ENCODE measurements at places on chromosomes 2 and 18.

GRCh38 chr18:54755456-54755855, 72.8 kb upstream of the RAB27B start:
- no peak for DNase-seq

GRCh38 chr2:54455563-54456361, at the start of gene SPTBN1:
SPTBN1 (plus strand) TSS chr2:54456327; CDS start chr2:54526419, 70,092 bp downstream.
- peak; percentile 95 for DNase-seq

- DNase-seq: no peak
Observed at GRCh38 chr2:10759151-10759714, 37.8 kb downstream of the ATP6V1C2 start.

GRCh38 chr2:64019083-64019974, at the start of gene VPS54:
VPS54 (minus strand) TSS chr2:64019428; CDS start chr2:63983999, 35,429 bp downstream.
- peak; percentile 85 for DNase-seq

DNA sequence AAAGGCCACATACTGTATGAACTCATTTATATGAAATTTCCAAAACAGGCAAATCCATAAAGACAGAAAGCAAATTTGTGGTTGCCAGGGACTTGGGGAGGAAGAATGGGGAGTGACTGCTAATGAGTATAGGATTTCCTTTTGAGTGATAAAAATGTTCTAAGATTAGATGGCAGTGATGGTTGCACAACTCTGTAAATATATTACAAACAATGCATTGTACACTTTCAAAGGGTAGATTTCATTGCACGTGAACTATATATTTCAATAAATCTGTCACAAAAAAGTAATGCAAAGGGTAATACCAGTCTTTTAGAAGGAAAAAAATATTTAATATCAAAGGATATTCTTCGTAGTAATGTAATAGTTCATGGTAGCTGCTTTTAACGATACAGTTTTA, 63.7 kb upstream of the PROKR1 start:
- DNase-seq: no peak

GRCh38 chr2:198731842-198732399, 725.8 kb downstream of the SATB2 start:
- DNase-seq: no peak

DNA sequence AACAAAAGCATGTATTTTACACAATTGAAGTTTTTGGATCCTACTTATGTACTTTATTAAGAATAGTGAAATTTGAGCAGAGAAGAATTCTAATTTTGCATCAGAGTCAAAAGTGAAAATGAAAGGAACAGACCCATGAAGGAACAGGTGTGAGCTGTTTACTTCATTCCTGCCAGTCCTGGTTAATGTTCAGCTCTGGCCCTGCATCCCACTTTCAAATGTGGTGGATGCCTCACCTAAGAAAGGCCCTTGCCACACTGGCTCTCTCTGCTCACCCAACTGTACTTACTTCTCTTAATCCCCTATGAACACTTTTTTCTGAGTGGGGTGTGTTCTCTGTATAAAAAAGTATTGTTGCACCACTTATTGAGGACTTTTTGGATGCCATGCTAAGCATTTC, 22.2 kb downstream of the FAM110C start:
- DNase-seq: no peak

- DNase-seq: peak; percentile 38
Observed at GRCh38 chr2:234425639-234426603, 71.0 kb downstream of the ARL4C start.

- DNase-seq: no peak
Observed at GRCh38 chr2:1632002-1632348, 112.3 kb downstream of the PXDN start.

DNA sequence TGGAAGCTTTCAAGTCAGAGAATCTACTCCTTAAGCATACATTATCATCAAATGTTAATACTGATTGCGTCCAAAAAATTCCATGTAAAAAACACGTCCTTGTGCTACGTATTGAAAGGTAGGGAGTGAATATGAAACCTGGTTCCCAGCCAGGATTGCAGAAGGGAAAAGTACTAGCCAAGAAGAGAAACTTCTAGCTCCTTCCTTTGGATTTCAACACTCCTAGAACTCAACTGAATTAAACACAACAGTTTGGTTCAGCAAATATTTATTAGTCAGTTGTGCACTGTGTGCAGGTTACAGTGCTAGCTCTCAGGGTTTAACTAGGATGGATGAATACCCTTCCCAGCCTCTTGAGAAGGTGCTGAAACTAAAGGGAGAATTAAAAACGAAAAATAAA, 33.9 kb upstream of the FHL2 start:
- DNase-seq: no peak

GRCh38 chr2:59237311-59237710, 996.2 kb upstream of the FANCL start:
- no peak for DNase-seq

GRCh38 chr2:20697322-20697934, 30.5 kb downstream of the GDF7 start:
- DNase-seq: no peak

GRCh38 chr18:22974001-22974400, 40.9 kb downstream of the RBBP8 start:
- DNase-seq: no peak

- no peak for DNase-seq
Observed at GRCh38 chr2:96970910-96971309, 15.5 kb downstream of the FAM178B start.

DNA sequence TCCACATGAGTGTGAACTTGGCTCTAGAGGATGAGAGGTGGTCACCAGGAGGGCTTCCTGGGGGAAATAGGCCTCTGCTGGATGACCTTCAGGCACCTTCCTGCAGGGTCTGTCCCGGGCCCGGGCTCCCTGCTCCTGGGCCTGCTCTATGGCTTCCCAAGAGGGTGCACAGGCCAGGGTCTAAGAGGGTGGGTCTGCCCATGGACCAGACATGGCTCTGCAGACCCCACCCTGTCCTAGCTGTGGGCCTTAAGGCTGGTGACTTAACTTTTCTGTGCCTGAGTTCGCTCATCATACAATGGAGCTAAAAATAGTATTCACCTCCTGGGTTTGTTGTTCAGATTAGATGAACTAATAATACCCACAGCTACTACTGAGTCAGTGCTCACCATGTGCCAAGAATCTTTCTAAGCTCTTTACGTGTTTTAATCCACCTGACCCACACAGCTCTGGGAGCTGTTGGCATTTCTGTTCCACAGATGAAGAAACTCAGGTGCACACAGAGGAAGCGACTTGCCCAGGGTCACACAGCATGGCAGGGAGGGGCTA, 14.4 kb downstream of the INHBB start:
- no peak for DNase-seq

GRCh38 chr18:25177631-25178030, 174.3 kb downstream of the ZNF521 start:
- DNase-seq: no peak

DNA sequence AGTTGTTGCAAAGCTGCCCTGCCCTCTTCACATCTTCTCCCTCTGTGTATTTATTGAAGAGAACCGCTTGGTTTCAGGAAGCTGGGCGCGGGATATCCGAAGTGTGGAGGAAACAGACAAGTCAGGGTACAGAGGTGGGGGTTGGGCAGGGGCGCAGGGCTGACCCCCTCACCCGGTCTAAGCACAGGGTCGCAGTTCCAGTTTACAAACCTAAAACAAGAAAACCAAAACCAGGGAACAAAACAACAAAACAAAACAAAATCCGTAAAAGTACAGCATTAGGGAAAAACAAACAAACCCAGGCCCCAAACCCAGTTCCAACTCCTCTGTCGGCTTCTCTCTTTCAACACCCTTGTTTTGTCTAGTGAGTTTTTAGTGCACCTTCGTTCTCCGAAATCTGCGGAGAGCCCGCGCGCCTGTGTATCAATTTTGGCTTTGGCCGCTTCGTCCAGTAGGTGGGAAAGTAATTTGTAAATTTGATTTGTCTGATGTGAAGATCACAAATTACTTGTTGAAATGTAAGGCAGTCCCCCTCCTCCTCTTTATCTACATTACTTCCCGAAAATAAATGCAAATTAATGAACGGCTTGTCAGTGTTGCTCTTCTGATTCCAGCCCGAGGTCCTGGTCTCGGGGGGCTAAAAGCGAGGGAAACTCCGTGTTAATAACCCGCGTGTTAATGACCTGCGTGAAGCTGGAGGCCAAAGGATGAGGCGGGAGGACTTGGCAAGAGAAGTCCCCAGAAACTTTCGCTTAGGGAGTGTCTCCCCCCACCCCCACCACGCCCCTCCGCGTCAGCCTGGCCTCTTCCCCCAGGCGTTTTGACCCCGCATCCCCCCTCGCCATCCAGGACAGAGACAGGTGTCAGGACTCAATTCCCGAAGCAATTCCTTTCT, 6.9 kb downstream of the OTX1 start:
- DNase-seq: no peak

DNA sequence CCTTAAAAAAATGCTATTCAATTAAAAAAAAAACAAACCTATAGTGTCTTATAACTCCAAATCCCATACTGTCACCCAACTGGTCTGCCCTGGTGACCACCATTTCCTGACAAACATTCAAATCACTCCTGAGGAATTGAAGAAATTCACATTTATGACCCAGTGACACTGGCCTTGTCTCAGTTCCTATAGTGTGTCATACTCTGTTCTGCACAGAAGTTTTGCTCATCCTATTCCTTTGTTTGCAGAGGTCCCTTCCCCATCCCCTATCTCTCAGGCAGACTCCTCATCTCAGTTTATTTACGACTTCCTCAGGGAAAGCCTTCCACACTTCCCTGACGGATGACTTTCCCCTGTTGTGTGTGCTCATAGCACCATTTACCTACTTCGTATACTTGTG, 14.7 kb downstream of the ZC3H6 start:
- DNase-seq: no peak

DNA sequence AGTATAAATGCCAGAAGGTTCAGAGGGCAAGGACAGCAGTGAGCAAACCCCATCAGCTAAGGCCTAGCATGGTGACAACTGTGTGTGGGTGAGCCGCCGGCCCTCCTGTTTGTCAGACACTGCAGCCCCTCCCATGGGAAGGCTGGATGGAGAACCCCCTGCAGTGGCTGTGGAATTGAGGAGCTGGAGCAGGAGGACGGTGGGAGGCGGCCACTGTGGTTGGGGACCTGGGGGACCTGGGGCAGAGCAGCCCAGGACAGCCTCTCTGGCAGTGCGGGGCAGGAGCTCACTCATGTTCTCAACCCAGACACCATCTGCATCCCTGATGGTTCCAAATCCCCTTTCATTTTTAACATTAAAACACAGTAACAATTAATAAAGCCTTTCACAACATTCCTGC, 68.8 kb downstream of the TSHZ1 start:
- DNase-seq: no peak

GRCh38 chr2:79512442-79513401, at the start of gene CTNNA2:
CTNNA2 (plus strand) TSS chr2:79513051.
- DNase-seq: peak; percentile 35

DNA sequence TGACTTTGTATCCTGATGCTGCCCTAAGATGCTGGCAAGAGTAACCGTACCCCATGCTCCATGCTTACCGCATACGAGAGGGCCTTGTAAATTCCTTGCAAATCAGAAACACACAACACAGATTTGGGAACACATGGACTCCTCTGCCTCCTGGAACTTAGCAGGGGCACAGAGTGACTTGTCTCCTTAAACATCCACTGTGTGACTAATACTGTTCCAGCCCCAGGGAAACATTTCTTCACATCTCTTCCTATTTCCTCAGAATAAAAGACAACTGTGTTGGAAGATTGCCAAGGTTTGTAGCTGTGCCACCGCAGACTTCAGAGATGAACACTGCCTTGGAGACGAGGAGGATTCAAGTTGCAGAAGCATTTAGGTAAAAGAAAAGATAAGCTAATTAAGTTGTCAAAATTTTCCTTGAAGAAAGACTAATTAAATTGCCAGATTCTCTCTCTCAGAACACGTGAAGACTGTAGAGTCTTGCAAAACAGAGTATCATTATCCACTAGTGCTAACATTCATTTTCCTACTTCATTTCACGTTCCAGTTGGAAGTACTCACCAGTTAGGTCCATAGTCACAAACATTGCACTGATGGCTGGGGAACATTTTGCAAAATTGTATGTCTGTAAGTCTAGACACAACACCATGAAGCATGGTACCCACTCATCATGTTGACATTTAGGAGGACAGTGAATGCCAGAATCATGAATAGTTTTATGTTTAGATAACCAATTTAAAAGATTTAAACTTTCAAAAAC, 188.8 kb downstream of the TSN start:
- DNase-seq: no peak

DNA sequence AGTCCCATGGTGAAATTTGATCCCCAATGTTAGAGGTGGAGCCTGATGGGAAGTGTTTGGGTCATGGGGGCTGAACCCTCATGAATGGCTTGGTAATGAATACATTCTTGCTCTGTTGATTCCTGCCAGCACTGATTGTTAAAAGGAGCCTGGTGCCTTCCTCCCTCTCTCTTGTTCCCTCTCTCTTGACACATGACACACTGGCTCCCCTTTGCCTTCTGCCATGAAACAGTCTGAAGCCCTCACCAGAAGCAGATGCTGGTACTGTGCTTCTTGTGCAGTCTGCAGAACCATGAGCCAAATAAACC, 30.6 kb upstream of the EPC2 start:
- no peak for DNase-seq

GRCh38 chr2:128489526-128490273, 171.0 kb upstream of the HS6ST1 start:
- DNase-seq: no peak

DNA sequence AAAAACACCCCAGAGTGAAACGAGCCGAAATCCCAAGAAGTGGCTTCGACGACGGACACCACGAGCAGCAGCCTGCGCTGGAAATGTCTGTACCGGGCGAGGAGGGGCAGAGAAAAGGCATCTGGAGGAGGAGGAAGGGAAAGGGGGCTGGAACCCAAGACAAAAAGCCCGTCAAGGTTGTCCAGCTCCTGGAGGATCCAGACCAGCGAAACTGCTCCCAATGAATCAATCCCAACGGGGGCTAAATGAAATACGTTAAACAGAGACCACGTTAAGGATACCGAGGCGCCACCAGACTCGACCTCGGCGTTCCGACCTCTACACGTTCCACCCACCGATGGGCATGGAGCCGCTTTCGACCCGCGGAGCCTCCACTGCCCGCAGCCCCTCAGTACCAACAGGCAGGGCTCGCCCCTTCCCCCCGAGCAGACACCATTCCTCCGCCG, 400 bp downstream of the CCDC88A start:
- DNase-seq: no peak

GRCh38 chr2:29278966-29279365, 163.8 kb downstream of the CLIP4 start:
- no peak for DNase-seq

- DNase-seq: no peak
Observed at GRCh38 chr2:70698847-70699246, 69.2 kb downstream of the ADD2 start.

DNA sequence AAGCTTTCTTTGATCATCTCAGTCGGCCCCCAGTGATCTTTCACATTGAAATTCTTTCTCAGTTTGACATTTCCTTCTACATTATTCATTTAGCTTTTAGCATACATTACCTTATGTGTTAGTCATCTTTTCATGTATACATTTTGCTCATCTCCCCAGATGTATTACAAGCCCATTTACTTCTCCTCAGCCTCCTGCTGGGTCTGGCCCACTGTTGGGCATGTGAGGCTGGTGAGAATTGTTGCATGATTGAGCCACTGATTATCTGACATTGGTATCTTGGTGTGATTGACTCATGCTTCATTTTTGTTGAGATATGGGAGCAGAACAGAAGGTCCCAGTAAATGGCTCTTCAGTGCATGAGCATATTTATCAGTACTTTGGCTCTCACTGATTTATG, 300.1 kb upstream of the DDX18 start:
- no peak for DNase-seq

- peak; percentile 90 for DNase-seq
Observed at GRCh38 chr2:43269074-43269572, 42.7 kb upstream of the ZFP36L2 start.

- peak; percentile 72 for DNase-seq
Observed at GRCh38 chr18:7358989-7359726, 128.3 kb downstream of the LRRC30 start.

- no peak for DNase-seq
Observed at GRCh38 chr2:182887093-182887492, 20.7 kb upstream of the FRZB start.

- peak; percentile 29 for DNase-seq
Observed at GRCh38 chr2:206971805-206972204, 32.5 kb downstream of the CPO start.
